ENCODE measurements at places on chromosomes 6 and 20. TPM values are rescaled to one million over a fixed set of nuclear protein-coding genes. Genes with fewer than 3 reads are reported as not detected.

Gene PEX3
- 13.3 TPM for total RNA-seq

Gene NPEPL1
- total RNA-seq = 33.6 TPM

Gene FRK
- 10.1 TPM for total RNA-seq

Gene SSTR4
- total RNA-seq = not detected

Gene APCDD1L
- 0.21 TPM for total RNA-seq

Gene PPP1R14C
- total RNA-seq = not detected

Gene SMLR1
- not detected for total RNA-seq

Gene PRSS35
- total RNA-seq = 1.3 TPM

Gene PRR18
- total RNA-seq = not detected

Gene OR5V1
- total RNA-seq = not detected

DNA sequence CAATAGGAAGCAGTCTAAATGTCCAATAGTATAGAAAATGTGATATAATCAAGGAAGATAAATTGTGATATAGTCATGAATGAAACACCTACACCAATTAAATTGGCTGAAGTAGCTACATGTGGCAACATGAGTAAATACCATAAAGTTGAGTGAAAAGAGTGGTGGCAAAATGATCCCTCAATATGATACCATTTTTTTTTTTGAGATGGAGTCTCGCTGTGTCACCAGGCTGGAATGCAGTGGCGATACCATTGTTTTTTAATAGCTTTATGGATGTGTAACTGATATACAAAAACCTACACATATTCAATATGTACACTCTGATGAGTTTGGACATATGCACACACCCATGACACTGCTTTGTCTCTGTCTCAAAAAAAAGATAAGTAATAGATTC, 20.9 kb upstream of the ILRUN start:
- no peak for DNase-seq

GRCh38 chr6:118529756-118530155, 18.3 kb upstream of the PLN start:
- DNase-seq = no peak

DNA sequence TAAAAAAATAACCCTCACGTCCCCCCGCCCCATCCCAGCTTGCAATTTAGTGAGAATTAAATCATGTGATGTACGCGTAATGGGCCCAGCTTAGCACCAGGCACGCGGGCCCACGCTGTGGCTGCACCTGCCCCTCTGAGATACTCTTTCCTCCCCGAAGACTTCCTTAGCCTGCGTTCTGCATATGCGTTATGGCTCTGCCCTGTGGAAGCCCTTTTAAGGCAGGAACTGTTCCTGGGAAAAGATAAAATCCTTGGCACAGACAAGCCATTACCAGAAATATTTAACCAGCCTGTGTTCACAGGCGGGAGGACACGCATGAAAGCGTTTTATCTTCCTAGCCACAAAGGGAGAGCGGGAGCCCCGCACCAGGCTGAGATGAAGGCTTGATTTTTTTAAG, 311.0 kb downstream of the LRFN2 start:
- DNase-seq = no peak

- no peak for DNase-seq
Observed at GRCh38 chr20:62064770-62065673, 659 bp downstream of the TAF4 start.

- DNase-seq = no peak
Observed at GRCh38 chr6:103344554-103345163, 1515.1 kb downstream of the HACE1 start.

GRCh38 chr6:129455126-129455769, 254.7 kb downstream of the ARHGAP18 start:
- no peak for DNase-seq

GRCh38 chr6:114564302-114564933, 221.6 kb upstream of the HS3ST5 start:
- no peak for DNase-seq

DNA sequence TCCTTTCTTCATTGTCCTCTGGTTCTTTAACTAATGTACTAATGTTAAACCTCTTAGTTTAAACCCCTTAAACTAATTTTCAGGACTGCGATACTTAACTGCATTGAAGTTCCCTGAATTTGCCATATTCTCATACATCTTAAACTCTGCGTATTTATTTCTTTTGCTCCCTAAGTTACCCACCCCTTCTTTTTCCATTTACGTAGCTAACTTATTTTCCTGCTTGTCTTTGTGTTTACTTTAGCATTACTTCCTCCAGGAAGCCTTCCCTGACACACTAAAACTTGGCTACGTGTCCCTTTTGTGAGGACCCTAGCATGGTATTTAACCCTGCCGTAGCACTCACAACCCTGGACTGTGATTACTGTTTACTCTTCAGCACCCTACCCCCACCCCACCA, 79.0 kb downstream of the UBR2 start:
- DNase-seq = no peak

GRCh38 chr6:110620065-110620464, 143.7 kb upstream of the SLC22A16 start:
- DNase-seq = no peak

GRCh38 chr20:37823296-37823980, 79.5 kb upstream of the VSTM2L start:
- DNase-seq = peak; percentile 10

DNA sequence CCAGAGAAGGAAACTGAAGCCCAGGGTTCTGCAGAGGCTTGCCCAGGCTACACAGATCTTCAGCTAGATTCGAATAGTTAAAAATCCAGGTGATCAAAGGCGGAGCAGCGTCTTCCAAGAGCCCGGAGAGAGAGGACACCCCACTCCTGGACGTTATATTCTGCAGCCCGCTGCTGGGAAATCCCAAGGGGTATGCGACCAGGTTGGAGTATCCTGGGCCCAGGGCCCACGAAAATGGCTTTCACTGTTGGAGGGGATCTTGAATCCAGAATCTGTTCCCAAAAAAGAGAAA, 44.9 kb upstream of the HLA-E start:
- no peak for DNase-seq

DNA sequence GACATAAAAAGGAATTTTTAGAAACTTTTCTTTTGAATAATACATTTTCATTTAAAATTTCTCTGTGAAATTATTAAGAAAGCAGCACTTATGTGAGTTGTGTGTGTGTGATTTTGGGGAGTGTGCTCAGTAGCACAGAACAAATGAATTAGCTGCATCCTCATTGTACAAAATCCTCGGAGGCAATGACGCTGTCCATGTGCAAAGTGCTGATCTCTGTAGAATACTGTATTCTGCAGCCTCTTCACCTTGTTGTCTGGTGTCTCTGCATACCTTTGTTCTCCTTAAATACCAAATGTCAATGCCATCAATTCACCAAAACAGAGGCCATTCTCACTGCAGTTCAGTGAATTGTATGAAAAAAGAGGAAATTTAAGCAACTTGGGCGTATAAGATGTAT, 838.4 kb downstream of the QKI start:
- peak; percentile 61 for DNase-seq

DNA sequence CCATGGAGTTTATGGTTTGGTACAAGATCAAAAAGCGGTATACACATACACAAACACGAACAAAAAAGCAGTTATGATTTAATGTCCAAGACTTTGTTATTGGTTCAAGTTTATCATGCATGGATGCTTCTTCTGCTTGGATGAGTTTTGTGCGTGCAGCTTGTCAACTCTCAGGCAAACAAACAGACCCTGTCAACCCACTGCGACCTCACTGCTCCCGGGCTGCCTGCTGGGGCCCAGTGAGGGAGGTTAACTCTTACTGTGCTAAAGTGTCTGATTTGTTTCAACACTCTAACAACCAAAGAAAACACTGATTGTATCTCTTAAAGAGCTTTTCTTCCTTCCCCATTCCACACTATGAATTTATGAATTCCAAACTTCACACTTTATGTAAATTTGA, 26.8 kb upstream of the DDR1 start:
- DNase-seq = no peak

- no peak for DNase-seq
Observed at GRCh38 chr20:57867181-57867803, 157.5 kb upstream of the PMEPA1 start.

- no peak for DNase-seq
Observed at GRCh38 chr20:10644458-10645204, 29.2 kb downstream of the JAG1 start.

GRCh38 chr6:35602133-35602946, 86.4 kb downstream of the FKBP5 start:
- DNase-seq = peak; percentile 68

DNA sequence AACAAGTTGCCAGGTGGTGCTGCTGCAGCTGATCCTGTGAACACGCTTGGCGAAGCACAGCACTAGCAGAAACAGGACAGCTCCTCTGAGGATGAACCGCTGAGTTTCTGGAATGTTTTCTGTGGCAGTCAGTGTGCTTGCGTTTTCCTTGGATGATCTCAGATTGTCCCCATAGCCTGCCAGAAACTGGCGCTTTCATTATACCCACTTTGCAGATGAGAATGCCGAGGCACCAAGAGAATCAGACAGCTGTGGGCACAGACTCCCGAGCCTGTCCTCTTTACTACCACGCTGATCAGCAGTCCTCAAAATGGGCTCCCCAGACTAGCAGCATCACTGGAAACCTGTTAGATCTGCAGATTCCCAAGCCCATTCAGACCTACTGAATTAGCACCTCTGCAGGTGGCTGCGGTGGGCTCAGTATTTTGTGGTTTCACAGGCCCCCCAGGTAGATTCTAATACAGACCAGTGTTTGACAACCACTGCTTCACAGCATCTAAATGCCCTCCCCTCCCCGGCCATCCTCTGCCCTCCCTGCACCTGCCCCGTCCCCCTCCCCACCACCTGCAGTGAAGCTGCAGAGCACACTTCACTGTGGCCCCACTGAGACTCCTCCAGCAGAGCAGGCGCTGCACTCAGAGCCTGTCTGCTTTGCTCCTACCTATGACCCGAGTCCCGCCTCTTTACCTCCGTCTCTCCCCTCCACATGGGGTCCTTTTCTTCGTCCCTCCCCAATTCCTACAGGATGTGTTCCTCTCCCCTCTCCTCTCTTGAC, 29.6 kb downstream of the SPATA2 start:
- no peak for DNase-seq

DNA sequence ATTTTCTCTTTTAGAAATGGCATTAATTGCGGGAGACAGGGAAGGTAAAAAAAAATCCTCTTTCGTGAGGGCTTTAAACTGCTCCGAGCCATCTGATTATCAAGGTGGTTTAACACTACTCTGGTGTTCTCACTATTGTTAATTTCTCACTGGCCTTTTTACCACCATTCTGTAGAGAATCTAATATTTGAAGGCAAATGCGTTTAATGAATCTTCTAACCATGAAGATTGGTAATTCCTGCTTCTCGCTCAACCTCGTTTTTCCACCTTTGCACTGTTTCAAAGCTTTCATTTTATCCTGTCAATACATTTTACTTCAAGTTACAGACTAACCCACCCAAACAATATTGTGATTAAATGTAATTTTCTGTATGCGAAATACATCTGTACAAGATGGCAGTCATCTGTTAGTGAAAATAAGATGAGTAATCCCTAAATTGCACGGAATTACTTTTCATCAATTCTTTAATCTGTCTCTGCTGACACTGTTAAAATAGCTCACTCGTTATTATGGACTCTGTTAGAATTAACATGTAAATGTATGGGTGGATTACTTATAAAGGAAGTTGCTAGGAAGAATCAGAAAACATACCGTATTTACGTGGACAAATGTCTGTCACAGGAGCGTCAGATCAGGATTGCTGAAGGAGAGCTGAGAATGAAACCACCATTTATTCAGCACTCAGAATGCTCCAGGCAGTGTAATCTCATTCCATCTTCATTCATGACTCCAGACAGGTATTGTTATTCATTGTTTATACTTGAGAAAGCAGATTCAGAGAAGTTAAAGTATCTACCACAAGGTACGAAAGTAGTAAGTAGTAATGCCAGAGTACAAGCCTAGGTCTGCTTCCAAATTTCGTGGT, 1.1 kb upstream of the LCA5 start:
- peak; percentile 22 for DNase-seq

DNA sequence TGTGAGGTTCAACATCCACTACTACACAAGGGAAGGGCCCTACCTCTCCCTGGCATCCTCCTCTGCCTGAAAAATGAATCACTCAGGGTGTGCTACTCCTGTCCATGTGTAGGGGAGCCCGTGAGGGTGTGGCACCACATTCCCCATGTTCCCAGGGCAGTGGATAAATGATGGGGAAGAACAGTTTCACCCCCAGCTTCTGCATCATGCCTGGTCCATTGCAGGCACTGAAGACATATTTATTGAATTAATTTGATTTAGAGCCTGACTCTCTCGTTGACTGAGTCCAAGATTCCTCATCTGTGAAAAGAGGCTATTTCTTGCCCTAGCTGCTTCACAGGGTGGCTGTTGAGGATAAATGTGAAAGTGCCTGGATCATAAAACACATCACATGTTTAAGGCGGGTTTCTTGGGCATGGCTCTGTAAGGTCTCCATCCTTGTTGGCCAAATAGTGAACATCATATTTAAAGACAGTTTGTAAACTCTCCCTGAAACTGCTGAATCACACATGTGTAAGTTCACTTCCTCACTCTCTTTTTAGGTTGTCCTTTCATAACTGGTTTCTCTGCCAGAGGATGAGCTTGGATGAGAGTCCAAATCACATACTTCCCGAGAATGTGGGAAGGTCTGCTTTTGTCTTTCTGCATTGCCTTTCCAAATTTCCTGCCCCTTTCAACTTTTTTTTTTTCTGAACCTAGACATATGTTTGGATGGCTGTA, 79.7 kb upstream of the FYN start:
- DNase-seq = no peak

DNA sequence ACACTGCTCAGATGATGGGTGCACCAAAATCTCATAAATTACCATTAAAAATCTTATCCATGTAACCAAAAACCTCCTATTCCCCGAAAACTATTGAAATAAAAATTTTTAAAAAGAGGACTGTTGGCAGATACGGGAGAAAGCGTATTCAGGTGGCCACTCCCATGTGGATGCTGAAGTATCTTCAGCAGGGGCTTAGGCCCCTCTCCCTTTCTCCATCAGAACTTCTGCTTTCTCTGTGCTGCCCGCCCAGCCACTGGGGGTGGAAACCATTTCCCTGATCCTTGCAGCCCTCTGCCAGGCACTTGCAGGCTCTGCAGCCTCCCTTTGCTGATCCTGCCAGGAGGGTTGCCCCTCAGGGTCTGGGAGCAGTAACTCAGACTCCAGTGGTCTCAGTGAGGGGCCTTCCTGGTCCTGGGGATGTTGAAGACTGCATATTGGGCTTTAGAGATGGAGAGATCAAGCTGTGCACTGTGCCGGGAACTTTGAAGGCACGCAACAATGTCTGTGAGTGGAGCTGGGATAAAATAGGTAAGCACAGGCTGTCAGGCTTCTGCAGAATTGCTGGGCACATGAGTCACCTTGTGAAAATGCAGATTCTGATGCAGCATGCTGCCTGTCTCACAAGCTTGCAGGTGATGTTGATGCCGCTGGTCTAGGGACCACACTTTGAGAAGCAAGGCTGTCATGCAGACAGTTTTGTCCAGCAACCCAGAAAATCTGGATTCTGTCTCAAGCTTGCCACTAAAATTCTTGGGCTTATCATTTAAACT, 59.6 kb downstream of the SLC24A3 start:
- no peak for DNase-seq

GRCh38 chr6:148179786-148180185, 162.9 kb upstream of the SASH1 start:
- DNase-seq = peak; percentile 49

All from myocyte (in vitro differentiated cells).